ENCODE measurements at places on chromosomes 3 and 15. TPM values are rescaled to one million over a fixed set of nuclear protein-coding genes. Genes with fewer than 3 reads are reported as not detected.

DNA sequence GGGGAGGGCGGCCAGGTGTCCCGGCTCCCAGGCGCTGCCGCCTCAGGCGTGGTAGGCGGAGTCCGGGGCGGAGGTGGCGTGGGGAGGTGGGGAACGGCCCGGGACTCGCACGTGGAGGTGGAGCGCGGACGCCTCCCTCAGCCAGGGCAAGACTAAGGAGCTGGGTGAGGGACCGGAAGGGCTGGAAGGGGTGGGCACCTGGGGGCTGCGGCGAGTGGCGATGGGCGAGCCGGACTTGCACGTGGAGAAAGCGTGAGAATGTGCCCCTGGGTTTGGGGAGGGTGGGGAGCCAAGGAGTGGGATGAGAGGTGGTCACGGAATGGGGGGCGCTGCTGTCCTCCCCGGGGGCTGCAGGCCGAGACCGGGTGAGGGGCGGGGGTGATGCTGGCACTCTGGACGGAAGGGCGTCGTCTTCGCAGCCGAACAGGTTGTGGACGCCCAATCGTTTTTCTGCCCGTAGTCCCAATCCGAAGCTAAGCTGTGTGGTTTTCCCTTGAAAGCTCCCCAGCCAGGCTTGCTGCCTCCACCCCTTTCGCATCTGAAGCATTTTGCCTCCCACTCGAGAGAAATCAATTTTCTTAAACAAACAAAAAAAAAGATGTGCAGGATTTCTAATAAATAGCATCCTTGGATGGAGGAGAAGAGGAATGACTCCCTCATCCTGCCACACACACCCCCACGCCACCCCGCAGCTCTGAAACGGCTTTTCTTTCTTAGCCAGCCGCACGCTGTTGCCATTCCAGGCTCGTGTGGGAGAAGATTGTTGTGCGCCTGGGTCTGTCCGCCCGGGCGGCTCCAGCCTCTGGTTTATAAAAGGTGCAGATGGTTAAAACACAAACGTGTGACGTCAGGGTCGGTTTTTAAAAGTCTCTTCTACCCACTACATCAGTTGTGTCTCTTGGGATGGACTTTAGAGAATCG is 62.5 kb upstream of the ANKRD28 start:
- peak; percentile 67 for DNase-seq

DNA sequence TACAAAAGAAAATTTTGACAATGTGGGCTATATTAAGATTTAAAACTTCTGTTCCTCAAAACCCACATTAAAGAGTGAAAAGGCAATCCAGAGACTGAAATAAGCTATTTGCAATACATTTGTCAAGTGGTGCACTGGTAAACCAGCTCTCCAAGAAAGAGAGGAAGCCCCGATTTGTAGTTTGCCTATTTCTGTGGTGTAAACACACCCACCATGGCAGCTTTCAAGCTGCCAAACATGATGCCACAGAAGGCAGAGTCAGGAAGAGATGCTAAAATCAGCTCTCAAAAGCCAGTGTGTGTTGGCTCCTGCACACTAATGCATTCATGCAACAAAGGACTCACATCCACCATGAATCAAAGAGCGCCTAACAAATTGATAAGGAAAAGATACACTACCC is 17.5 kb downstream of the RFTN1 start:
- DNase-seq: no peak

DNA sequence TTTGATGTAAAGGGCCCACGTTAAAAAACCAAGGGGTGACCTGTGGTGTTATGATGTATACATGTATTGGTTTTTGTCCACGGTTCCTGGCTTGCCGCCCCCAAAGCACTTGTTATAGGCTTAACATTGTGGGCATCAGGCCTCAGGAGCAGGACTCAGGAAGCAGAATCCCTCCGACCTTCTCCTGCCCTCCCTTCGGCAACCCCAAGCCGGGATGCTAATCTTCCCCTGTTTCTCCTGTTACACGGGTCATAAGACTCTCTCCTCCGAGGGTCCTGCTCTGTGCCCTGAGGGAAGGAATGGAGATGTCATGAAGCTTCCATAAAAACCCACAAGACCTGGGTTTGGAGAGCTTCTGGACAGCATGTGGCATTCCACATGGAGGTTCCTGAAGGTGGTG is 48.8 kb downstream of the RPLP1 start:
- DNase-seq: no peak

DNA sequence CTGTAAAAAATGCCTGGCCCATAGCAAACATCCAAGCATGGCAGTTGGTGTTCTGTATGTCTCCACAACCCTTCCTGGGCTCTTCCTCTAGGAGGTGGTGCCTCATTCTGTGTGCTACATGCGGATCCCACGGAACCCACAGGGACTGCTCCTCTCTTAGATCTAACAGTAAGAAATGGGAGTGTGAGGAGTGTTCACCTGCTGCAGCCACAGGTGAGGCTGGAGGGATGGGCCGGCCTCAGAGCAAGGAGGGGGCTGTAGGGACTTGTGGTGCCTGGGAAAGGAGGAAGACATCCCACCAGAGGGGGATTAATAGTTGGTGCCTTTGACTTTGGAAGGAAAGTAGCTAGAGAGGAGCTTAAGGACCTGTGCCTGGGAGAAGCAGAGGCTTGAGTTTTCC is 22.2 kb downstream of the SEMA3G start:
- peak; percentile 46 for DNase-seq

- DNase-seq: no peak
These were observed 79.8 kb downstream of the PLCH1 start for GRCh38 chr3:155664925-155665695.

DNA sequence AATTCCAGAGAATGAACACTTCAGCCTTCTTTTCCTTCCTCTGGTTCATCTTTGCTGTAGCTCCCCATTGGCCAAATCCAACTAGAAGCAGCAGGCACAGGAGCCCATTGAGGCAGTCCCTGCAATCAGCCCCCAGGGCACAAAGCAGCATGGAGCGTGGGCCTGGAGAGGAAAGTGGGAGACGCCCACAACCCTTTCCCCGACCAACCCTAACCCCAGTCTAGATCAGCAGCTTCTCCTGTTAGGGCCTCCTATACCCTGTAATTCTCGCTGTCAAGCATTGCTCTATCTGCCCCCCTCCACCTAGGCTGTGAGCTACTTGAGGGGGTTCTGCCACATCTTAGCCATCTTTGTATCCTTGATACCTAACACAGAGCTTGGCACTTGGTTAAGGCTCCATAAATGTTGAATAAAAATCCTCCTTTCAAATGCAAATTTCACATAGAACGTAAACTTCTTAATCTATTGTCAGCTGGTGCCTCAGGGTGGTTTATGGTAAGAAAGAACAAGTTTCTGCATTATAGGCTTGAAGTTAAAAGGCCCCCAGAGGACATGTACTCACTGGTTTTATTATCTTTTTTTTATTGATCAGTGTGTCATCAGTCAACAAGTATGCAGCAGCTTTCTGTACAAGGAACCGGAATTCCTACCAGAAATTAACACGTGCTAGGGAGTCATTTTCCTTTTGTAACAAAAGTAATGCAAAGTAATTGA is 97.9 kb upstream of the PFN2 start:
- DNase-seq: no peak

DNA sequence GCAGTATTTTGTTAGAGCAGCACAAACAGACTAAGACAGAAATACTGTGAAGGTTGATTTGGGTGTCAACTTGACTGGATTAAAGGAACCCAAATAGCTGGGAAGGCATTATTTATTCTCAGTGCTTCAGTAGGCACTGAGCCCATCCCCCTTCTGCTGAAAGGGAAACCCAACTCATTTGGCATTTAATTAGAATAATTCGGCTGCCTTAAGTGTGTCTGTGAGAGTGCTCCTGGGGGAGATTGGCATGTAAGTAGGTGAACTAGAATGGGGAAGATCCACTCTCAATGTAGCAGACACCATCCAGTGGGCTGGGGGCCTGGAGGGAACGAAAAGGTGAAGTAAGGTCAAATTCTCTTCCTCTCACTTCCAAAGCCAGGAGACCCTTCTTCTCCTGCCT is 20.5 kb upstream of the SLCO3A1 start:
- DNase-seq: no peak

GRCh38 chr3:188901671-188902287 is 270.0 kb upstream of the TPRG1 start:
- DNase-seq: no peak

GRCh38 chr3:185661772-185662171 is 75.7 kb downstream of the SENP2 start:
- no peak for DNase-seq

GRCh38 chr3:96991800-96992365 is 177.5 kb downstream of the EPHA6 start:
- no peak for DNase-seq

GRCh38 chr3:47661121-47661752 is 82.6 kb upstream of the CSPG5 start:
- no peak for DNase-seq

DNA sequence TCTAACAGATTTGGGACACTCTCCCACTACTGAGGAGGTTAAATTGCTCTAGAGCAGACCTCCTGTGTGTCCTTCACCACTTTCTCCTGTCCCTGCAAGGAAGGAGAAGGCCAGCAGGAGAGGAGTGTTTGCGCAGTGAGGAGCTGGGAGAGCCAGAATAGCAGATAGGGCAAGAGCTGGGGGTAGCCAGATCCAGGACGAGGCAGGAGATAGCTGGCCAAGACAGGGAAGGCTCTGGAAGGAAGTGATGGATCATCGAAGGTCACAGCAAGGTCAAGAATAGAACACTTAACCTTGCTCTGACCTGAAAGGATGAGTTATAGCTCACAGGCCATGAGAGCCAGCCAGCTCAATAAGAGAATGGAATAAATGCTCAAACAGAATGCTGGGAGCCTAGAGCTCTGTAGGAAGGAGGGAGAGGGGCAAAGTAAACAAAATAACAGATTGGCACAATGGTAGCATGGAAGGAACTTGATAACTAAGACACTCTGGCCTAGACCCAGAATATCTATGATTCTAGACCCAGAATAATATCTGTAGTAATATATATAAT is 37.5 kb upstream of the FSIP1 start:
- no peak for DNase-seq

DNA sequence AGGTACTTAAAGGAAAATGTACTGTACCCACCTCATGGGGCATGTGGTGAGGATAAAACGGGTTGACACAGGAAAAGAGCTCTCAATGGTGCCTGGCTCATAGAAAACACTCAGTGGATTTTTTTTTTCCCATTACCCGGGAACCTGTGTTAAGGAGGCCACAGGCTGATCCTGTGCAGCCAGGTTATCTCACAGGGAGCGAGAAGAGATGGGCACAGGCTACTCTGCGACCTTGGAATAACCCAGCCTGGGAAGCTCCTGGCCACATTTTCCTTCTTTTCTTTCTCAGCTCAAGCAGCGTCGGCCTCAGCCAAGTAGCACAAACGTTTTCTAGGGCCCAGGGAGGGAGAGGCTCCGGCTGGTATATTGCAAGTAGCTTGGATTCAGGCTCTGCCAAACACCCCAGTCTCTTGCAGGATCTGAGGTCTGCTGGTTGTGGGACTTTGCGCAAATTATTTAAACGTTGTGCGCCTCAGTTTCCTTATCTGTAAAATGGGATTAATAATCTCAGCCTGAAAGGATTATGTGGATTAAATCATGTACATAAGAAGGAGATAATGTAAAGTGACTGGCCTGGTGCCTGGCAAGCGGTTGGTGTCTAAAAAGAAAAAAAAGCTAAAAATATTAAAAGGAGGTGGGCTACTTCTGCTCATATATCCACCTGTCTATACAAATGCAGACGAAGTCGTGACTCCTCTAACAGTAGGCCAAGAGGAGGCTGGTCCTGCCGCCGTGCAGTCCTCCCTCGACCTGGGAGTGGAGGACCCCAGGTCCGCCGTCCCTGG is 2.2 kb downstream of the FURIN start:
- DNase-seq: no peak

DNA sequence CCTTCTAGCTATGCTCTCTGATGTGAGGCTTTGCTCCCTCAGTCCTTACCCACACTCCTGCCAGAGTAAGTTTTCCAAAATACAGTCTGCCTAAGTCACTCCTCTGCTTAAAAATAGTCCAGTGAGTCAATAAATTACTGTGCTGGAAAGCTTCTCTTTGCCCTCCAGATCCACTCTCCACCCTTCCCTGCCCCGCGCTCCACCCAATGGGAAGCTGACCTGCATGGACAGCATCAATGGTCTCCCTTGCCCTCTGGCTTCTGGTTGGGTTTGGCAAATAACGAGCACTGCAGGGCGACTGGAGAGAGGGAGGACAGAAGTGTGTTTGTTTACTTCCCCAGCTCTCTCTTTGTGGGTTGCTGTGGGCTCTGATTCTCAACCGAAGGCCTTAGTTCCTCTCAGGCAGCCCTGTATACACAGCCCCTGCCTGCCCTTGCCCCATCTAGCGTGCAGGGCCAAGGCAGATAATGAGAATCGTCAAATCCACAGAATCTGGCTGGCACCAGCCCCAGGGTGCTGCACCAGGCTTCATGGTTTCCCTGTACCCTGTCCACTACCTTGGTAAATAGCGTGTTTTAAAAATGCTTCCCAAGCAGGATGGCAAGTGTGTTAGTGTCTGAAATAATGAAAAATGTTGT is 110.4 kb downstream of the ADAMTSL3 start:
- no peak for DNase-seq

DNA sequence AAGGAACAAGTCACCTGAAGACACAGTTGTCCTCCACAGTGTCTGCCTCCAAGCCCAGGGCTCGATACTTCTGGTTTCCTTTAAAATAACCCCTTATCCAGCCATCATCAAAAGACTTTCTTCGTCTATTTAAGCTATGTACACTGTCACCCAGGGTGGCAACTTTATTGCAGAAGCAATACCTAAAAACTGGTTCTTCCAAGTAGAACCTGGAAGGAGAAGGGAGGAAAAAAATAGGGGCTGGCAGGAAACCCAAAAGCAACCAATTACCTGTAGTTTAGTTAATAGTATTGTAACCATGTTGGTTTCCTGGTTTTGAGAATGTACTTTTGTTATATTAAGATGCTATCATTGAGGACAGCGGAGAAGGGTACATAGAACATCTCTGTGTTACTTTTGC is 33.7 kb downstream of the ITGB5 start:
- no peak for DNase-seq

GRCh38 chr3:129461022-129461421 is 21.0 kb downstream of the IFT122 start:
- no peak for DNase-seq

DNA sequence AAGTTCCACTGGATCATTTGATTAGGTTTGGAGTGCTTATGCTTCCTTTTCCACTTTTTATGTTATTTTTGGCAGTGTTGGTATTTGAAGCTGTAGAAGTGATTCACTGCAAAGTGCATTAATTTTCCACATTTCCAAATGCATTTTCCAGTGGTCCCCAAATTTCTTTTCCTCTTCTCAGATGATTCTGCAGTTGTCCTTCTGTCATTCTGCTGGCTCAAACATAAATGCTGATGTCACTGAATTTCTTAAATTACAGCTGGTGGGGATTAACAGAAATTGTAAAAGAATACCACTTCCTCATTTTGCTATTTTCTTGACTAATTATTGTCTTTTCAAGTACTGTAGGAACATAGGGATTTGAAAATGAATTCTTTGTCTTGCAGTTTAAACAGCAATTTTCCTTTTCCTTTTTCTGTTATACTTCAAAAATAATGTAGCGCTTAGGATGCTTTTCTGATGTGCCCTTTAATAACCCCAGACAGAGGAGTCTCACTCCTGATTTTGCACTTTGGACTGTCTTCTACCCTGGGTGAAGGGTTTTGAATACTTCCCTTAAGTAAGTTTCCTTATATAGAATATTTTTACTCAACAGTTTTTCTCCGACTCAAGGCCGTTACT is 25.0 kb downstream of the MITF start:
- no peak for DNase-seq

Gene DISP2
- total RNA-seq: 1.00 TPM

Gene PLA2G4E
- total RNA-seq: not detected

Gene STXBP5L
- total RNA-seq: not detected

Gene TRIM59
- 22.6 TPM for total RNA-seq

Gene RLBP1
- total RNA-seq: 0.48 TPM

Measured in natural killer cell treated with Interleukin-12 subunit alpha and Interleukin-12 subunit beta and Interleukin-15 and Interleukin-18, amount 100 ng/mL, for 72 hours (primary cell).